Esophagus squamous epithelium (tissue), 5 donors: ENCODE measurements at places on chromosomes 16 and 17.

DNA sequence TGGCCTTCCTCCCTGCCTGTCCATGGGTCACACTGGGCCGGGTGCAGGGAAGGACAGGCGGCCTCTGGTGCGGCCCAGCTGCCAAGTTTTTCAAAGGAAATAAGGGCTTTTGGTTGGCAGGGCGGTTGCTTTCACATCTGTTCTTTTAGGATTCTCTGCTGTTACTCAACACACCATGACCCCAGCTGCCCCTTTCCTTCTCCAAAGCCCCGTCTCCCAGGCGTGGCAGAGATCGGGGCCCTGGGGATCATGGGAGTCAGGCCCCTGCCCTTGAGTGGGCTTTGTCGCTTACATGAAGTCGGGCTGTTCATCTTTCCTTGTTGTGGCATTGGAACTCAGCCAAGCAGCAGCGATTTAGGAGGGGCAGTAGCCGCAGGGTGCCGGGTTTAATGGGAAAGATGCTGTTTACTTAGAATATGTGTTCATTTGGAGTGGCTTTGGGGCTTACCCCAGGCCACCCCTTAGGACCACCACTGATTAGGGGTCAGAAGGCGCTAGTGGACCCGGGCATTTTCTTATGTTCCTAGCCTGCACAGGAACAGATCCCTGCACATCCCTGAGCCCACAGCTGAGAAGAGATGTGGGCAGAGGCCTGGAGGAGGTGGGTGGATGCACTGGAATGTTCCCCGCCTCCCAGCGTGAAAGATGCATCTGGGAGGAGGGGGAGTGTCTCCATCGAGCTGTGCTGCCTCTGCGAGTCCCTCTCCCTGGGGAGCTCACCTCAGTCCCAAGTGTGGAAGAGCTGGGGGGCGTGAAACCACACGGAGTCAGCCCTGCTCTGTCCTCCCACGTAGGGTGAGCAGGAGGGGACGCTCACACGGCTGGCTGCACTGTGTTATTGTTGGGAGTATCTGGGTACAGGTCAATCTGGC lies 6.8 kb upstream of the ADCY7 start:
- no peak for DNase-seq

- DNase-seq, result no peak
Measured at GRCh38 chr16:7849841-7850240, 517.2 kb downstream of the RBFOX1 start.

DNA sequence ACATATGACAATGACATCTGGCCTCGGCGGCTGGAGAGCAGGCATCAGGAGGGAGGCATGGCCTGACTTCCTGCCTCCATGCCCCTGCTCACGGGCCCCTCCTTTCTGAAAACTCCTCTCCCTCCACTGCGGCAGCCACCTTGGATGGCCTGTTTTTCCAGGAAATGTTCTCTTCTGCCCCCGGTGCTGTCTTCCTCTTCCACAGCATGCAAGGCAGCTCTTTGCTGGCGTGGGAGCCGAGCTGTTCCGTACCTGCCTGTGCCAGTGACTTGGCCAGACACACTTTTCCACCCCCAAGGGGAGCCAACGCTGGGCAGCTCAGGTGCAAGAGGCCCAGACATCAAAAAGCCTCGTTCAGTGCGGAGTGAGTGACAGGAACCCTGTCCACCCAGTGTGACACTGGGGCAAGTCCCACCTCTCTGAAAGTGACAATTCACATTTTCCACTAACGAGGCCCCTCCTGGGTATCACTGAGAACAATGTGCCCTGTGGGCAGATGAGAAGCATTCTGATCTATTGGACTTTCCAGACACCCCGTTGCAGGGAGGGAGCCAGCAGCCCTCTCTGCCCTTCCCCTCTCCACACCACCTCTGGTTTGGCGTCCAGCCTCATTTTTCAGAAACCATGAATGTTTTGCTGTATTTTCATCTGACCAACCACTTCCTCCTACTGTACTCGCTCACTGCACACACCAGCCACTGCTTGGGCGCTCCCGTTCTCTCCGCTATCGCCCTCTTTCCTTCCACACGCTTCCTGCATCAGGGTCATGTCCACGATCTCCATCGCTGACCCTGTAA lies 31.2 kb downstream of the NSMCE1 start:
- DNase-seq, result no peak

GRCh38 chr17:77444628-77444983 lies 303.8 kb downstream of the SEC14L1 start:
- DNase-seq, result no peak

GRCh38 chr16:29662729-29663015 lies 375 bp upstream of the SPN start:
- DNase-seq, result no peak

- no peak for DNase-seq
Measured at GRCh38 chr16:83533193-83533592, 274.6 kb upstream of the HSBP1 start.

DNA sequence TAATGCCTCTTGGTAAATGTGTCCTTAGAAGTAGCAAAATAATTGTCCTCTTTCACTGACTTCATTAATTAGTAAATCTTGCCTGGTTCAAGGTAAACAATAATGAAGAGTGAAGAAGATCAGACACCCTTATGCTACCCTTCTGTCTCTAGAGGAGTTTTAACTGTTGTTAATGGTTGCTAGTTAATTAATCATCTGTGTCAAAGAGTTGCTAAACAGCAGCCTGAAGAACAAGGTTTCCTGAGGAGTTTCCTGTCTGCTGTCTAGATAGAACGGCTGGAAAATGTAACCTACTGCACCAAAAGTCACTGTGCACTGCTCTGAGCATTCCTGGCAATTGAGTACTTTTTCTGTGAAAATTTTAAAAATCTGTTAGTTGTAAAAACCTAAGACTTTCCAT lies 131.3 kb downstream of the NLK start:
- DNase-seq, result no peak

GRCh38 chr16:81855552-81856153 lies 76.6 kb downstream of the PLCG2 start:
- DNase-seq, result no peak

- DNase-seq, result no peak
Measured at GRCh38 chr17:39794249-39794970, 56.7 kb downstream of the GRB7 start.

DNA sequence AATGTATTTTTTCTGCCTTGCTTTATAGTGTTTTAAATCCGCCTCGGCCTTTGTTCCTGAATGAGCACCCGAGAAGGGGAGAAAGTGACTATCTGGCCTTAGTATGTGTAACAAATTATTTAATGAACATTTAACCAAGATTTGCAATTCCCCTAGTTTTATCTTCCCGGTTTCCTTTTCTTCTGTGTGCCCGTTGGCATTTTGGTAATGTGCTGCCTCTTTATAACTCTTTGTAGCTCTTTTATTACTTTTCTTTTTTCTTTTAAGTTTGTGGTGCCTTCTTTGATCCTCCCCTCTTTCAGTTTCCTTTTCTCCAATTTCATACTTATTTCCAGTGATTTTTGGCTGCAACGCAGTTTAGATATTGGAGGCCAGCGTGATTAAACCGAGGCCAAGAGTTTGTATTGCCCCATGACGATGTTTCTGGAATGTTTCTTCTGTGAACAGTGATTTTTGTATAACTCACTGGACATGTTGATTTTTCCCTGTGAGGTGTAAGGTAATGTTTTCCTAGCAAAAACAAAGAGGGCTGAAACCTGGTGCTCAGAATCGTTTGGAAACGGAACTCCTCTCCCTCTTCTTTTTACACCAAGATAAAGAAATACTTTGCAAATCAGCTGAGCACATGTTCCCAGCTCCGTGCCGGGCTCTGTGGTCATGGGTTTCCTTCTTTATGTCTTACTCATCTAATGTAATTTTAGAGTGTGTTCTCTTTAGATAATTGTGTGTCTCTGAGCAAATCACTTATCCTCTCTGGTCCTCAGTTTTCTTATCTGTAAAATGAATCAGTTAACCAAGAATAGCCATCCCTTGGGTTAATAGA lies 344.3 kb downstream of the WWOX start:
- DNase-seq, result no peak

DNA sequence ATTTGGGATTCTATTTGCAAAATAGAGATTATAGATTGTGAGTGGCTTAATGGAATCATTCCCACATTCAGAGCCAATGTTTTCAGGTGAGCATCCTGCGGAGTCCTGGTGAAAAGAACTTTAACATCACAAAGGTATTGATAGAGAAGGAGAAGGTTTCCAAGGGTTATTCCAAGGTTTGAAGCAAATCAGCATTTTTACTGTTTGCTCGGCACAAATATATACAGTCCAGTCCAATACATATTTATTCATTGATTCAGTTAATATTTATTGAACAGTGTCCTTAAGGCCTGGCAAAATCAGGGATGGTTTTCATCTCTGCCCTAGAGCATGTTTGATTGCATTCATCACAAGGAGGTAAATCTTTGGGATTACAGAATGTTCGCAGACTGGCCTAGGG lies 6.4 kb downstream of the MPV17L start:
- no peak for DNase-seq

DNA sequence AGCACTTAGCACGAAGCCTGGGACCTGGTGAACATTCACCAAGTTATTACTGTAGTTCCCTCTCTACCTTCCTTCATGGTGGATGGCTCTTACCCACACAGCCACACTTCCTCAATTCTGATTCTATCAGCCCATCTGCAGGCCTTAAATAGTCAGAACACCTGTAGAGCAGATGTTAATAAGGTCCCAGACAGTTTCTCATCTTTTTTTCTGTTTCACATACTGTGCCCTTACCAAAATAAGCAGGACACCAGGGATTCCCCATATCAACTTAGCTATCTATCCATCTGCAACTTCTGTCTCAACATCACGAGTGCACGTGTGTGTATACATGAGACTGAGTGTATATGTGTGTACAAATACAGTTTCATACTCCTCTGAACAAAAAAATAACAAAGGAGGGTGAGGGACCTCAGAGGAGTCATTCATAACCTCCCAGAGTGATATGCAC lies 2.8 kb downstream of the RECQL5 start:
- DNase-seq, result no peak

GRCh38 chr16:35141303-35141702 lies 1681.9 kb downstream of the TP53TG3F start:
- no peak for DNase-seq

DNA sequence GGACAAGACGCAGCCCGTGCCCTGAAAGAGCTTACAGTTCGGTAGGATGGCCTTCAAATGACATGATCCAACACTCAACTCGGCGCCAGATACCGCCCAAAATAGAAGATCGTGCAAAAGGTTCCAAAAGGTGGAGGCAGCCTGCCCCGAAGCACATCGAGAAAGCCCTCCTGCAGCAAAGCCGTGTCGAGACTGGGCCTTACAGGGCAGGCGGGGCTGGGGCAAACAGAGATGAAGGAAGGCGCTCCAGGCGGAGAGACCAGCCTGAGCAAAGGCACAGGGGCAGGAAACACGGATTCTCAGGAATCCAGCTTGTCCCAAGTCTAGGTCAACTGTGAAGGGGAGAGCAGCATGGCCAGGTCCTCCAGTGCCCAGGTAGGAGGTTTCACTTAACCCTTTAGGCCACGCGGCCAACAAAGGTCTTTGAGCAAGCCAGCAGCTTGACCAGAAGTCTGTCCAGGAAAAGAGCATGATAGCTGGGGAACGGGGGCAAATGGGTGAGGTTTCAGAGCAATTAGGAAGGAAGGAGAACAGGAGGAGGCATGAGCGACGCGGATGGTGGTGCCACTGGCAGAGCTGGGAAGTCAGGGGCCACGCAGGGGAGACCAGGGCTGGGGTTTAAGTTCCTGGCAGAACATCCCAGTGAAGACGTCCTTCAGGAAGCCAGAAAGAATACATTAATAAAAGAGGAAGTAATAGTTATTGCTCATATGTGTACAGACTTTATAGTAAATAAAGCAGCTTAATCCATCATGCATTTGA lies 21.2 kb upstream of the EIF1 start:
- DNase-seq, result no peak

DNA sequence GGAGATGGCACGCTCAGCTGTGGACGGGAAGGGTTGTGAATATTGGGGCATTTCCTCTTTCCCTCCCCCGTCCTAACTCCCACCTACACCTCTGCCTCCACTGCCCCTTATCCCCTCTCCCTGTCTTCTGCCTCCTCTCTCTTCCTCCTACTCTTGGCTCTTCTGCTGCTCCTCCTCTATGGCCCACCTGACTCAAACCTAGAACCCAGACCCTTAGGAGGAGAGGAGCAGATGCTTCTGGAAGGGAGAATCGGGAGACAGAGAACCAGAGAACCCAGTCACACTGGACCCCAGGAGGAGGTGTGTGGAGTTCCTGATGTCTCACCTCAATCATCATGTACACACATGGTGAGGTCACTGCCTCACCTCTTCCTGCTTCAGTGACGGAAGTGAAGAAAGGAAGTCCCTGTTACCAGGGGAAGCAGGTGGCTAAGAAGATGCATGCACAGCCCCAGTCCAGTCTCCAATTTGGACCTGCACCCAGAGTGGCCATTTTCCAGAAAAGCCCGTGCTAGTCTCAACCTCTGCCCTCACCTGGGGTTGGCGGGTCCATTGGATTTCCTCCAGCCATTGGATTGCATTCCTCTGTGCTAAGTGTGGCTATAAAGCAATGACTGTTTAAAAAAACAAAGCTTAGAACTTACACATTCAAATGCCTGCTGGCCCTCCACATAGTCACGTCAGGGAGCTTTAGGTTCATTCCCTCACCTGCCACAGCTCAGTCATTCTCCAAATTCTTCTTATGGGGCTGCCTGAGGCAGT lies 4.0 kb downstream of the RNF222 start:
- DNase-seq, result no peak

DNA sequence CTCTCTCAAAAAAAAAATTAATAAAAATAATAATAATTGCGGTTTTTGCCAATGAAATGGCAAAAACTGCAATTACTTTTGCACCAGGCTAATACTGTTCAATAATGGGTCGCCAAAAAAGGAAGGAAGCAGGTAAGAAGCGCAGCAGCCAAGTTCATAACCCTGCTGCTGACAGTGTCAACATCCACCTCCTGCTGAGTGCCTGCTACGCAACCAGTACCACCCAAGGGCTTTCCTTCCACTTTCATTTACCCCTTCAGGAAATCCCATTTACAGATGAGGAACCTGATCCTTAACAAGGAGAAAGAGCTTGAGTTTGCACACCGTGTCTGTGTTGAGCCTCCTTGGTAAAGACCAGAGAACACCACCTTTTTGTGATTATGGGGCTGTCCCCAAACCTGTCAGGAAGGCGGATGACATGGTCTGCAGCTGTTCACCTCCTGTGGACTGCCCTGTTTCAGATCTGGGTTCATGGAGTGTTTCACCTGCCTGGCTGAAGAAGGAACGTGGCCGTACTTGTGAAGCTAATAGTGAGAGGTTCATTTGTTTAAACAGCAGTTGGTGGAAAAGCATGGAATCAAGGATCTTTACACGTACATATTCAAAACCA lies 378.0 kb downstream of the SLC39A11 start:
- DNase-seq, result no peak

DNA sequence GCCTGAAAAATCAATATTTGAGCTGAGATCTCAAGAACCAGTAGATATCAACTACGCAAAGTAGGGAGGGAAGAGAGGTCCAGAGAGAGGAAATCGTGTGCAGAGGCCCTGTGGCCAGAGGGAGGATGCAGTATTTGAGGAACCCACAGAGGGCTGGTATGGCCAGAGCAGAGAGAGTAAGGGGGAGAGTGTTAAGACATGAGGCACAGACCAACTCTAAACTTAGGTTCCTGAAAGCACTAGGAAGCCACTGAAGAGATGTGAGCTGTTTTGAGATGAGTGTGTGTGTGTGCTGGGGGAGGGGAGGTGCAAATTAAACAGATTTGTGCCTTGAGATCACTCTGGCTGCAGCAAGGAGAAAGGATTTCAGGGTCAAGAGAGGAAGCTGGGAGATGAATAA lies 10.9 kb downstream of the SLC13A2 start:
- DNase-seq, result no peak

- no peak for DNase-seq
Measured at GRCh38 chr17:68019336-68019674, 16.2 kb upstream of the KPNA2 start.
